ENCODE measurements at places on chromosomes 12 and 14.

DNA sequence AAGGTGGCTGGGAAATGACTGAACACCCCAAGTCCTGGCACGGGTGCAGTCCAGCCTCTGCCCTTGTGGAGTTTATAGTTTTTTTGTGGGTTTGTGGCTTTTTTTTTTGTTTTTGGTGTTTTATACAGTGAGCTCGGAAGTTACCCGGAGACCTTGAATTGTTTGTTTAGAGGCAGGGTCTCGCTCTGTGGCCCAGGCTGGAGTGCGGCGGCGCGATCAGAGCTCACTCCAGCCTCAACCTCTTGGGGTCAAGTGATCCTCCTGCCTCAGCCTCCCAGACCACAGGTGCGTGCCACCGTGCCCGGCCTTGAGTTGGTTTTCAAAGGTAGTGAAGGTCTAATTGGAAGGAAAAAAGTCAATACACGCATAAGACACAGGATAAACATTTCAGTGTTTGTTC lies 879 bp upstream of the ANHX start:
- DNase-seq: no peak

DNA sequence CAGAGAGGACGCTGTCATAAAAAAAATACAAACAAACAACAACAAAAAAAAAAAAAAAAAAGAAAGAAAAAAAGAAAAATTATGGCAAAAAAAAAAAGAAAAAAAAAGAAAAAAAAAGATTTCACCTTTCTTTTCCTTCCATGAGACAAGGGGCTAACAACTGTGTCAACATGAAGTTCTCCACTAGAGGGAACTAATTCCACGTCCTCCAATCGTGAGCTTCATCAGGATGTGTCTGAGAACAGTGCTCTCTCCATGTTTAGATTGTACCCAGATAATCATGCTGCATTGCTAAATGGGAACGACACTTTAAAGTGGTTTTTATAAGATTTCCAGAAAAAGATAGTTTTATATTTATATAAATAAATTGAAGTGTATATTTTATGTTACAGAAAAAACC lies 96.2 kb upstream of the PTPRB start:
- DNase-seq: peak; percentile 64

GRCh38 chr12:123286652-123287373 lies 15.2 kb upstream of the CDK2AP1 start:
- no peak for DNase-seq

GRCh38 chr12:54053751-54054741 lies at the start of gene HOXC4:
TSS of gene HOXC4 (plus strand) at chr12:54053835. CDS start at chr12:54053923, 88 bp downstream.
- no peak for DNase-seq

DNA sequence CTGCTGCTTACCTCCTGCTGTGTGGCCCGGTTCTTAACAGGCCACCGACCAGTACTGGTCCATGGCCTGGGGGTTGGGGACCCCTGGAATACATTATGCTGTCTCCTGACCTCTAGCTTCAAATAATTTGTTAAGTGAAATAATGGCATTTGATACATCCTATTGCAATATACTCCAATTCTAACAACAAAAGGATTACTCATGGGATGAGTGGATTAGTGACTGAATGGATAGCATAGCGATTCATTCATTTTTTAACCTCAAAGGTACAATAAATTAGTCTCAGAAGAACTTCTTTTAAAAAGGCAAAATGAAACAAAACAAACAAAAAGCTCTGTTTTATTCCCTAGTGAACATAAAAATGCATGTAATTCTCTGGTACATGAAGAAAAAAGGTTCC lies 147.9 kb upstream of the PKP2 start:
- no peak for DNase-seq

DNA sequence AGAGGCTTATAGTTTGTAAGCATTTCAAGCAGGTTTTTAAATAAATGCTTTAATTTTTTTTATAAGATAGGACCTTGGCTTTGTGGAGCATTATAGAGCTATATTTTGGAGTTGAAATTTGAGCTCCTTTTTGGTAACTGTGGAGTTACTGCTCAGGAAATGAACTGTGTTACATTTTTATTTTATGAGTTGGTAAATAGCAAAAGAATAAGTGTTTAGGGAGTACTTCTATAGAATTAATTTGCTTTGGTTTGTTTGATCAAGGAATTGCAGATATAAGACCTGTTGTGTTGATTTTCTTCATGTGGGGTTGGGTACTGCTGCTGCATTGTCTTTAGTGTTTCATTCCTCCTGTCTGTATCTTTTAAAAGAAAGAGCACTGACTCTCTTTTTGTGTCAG lies 3.5 kb downstream of the ATP2A2 start:
- no peak for DNase-seq

DNA sequence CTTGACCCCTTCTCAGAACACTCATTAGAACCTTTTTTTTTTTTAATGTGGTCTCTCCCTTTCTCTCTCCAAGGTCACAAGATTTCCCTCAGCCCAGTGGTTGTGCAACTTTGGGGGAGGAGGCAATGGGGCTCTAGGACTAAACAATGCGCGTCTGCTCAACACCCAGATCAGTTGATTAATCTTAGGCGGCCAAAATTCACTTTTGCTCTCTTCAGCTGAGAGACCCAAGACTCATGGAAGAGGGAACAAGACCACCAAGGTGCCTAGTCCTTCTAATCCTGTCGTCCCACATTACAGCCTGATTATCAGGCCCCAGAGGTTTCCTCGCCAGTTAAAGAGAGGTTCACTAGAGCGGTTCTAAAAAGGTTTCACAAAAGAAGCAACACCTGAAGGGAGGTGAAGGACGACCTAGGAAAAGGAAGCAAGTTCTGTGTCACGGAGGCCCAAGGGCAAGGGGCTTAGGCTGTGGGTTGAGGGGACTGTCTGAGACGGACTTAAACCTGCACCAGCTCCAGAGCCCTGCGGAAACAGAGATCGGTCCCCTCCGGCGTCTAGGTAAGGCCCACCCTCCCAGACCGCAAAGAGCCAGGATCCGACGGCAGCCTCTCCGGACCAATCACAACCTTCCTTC lies 824 bp upstream of the TARBP2 start:
- no peak for DNase-seq

DNA sequence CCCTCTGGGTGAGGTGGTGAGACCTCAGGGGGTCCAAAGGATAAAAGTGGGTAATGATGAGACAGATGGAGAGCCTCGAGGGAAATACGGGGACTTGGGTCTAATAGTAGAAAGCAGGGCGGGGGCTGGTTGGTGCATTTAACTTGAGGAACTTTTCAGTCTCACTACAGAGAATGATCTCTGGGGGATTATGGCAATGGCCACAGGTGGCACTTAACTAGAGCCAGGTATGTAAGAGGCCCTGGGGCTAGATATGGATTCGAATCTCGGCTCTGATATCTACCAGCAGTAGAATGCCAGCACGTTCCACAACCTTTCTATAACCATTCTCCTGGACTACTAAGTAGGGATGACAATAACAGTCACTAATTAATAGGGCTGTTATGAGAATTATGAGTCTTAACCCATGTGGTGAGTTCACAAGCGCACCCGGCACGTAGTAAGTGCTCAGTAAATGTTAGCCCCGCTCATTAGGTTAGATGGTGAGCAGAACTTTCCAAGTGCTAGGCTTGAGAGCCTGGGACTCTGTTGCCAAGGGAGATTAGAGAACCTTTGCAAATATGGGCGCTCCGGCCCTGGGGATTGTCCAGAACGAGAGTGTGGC lies 888 bp upstream of the PLXNC1 start:
- no peak for DNase-seq

DNA sequence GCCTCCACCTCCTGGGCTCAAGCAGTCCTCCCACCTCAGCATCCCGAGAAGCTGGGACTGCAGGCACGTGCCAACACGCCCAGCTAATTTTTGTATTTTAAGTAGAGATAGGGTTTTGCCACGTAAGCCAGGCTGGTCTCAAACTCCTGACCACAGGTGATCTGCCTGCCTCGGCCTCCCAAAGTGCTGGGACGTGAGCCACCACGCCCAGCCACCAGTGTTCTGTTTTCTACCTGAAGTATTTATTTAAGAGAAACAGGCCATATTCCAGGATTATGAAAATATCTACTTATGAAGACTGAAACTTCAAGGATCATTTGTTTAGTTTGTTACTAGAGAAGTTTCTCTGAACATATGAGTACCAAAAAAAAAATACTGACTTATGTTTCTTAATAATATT lies 10.3 kb downstream of the GTF2H3 start:
- DNase-seq: no peak

- DNase-seq: no peak
Measured at GRCh38 chr12:24750263-24750662, 198.6 kb downstream of the BCAT1 start.

DNA sequence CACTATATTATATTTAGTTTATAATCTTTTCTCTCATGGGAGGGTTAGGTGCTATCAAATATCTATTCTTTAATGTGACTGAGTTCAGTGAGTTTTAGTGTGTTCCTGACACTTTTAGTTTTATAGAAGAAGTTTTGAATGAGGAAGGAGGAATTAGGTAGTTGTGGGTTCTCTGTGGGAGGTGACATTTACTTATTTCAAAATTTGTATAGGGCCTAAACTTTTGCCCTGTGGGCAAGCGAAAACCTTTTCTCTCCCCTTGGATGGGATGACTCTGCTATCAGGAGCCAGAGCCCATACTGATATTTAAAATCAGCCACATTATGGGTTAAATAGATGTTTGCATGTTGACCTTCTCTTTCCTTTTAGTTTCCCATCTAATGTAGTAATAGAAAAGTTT lies 43.6 kb downstream of the SPATS2 start:
- DNase-seq: no peak

DNA sequence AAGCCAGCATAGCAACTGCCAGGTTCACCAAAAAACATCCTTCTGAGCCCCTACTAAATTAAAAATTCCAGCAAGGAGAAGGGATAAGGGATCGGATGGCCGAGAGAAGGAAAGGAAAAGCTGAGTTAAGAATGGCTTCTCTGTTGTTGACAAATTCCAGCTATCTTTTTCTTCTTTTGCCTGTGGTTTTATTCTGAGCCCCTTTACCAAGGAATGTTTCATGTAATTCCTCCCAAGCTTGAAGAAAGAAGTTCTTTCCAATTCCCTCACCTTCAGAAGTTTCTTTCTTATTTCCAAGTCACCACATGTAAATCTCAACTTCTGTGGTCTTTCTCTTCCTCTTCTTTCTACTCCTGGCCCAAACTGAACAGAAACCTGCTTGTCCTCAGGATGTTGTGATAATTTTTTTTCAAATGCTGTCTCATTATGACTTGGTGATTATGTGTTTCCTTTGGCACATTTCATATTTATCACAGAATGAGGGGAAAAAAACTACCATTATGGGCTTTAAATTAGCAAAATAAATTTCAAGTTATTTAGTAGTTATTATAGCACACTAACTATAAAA lies 40.0 kb downstream of the FGD6 start:
- DNase-seq: no peak

DNA sequence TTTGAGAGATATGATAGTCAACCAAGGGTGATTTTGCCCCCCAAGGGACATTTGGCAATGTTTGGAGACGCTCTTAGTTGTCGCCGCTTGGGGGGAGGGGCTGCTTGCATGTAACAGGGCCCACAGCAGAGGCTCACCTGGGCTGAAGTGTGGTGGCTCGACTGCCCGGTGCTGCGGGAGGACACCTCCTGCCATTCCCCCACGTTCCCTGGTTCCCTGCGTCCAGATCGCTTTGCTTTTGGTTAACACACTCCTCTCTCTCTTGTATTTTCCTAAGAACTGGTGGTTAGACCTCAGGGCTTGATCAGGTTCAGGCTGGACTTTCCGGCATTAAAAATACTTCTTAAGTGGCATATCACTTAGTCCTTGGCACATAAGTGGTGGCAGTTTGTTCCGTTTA lies 18.9 kb downstream of the PPP2R5C start:
- no peak for DNase-seq

- DNase-seq: no peak
Measured at GRCh38 chr14:100302616-100303015, 3.6 kb downstream of the SLC25A29 start.
